ENCODE measurements at places on chromosomes 13 and 19. TPM values are rescaled to one million over a fixed set of nuclear protein-coding genes. Genes with fewer than 3 reads are reported as not detected.

VAV1 gene
- 1.7 TPM for total RNA-seq

TEX29 gene
- total RNA-seq, result not detected

SHISA2 gene
- total RNA-seq, result 124 TPM

CKM gene
- total RNA-seq, result 0.27 TPM

SLC7A9 gene
- not detected for total RNA-seq

GPR18 gene
- total RNA-seq, result not detected

CCDC122 gene
- total RNA-seq, result 11.0 TPM

RETN gene
- not detected for total RNA-seq

- DNase-seq, result no peak
These were observed 23.8 kb upstream of the LMO7 start for GRCh38 chr13:75612354-75612753.

DNA sequence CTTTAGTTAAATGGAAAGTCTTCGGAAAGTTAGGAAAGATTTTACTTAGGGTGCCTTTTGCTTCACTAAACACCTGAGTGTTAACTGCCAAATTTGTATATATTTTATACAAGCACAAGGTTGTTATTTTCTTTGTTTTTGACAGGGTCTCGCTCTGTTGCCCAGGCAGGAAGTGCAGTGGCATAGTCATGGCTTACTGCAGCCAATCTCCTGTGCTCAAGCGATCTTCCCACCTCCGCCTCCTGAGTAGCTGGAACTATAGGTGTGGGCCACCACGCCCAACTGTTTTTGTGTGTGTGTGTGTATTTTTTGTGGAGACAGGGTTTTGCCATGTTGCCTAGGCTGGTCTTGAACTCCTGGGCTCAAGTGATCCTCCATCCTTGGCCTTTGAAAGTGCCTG lies 16.2 kb downstream of the KCTD4 start:
- DNase-seq, result no peak

- peak; percentile 44 for DNase-seq
These were observed 11.3 kb upstream of the FFAR2 start for GRCh38 chr19:35436477-35437405.

DNA sequence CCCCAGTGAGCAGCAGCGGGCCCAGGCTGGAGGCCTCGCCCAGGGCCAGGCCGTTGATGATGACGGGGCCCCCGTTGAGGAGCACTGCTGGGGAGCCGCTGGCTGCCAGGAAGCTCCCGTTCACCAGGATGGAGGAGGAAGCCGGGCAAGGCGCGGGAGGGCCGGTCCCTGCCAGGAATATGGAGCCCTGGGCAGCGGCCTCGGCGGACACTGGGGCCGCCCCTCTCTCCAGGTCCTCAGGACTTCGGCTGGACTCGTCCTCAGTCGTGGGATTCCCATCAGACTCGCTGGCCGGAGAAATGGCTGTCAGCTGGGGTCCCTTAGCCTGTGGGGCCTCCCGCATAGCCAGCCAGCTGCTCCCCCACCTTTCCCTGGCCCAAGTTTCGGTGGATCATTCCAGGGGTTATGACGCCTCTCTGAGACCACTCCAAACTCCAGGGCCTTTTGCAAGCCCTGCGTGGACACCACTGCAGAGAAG lies 2.1 kb downstream of the SIX5 start:
- DNase-seq, result peak; percentile 46

- no peak for DNase-seq
These were observed 3.4 kb downstream of the MBNL2 start for GRCh38 chr13:97225533-97225932.

DNA sequence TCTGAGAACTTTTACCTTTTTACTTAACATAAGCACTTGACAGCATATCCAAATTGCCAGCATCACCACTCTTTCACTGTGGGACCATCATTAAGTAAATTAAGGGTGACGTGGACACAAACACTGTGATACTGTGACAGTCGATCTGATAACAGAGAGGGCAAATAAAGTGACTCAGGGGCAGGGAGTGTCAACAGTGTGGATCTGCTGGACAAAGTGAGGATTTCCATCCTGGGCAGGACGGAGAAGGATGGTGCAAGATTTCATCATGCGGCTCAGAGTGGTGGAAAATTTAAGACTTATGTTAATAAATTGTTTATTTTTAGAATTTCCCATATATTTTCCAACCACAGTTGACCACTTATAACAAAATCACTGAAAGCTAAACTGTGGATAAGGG lies 60.0 kb upstream of the WDFY2 start:
- no peak for DNase-seq

DNA sequence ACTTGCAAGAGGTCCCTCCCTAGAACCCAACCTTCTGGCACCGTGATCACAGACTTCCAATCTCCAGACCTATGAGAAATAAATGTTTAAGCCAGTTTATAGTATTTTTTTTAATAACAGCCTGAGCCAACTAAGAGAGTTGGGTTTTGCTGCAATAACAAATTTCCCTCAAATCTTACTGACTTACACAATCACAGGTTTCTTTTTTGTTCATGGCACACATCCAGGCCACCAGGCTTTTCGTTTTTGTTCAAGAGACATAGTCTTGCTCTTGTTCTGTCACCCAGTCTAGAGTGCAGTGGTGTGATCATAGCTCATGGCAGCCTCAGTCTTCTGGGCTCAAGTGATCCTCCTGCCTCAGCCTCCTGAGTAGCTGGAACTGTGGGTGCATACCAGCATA lies 2.0 kb upstream of the SELENOV start:
- no peak for DNase-seq

DNA sequence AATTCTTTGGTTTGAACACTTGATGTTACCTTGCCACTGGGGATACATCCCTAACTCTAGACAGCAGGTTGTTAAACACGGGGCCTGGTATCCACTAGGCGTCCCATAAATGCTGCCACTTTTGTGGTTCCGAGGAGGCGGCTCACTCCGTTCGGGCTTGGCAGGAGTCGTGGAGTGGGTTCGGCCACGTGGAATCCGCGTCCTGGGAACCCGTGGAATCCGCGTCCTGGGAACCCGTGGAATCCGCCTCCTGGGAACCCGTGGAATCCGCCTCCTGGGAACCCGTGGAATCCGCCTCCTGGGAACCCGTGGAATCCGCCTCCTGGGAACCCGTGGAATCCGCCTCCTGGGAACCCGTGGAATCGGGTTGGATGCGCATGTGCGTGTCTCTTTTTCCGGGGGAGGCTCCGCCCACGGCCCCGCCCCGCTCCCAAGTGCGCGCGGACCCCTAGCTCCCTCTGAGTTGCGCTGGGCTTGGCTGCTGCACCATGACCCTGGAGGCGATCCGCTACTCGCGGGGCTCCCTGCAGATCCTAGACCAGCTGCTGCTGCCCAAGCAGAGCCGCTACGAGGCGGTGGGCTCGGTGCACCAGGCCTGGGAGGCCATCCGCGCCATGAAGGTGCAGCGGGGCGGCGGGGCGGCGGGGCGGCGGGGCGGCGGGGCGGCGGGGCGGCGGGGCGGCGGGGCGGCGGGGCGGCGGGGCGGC lies at the start of gene MRI1:
Gene MRI1 (plus strand): TSS at position 422 of the 707 bp plus-strand sequence. CDS start 67 bp downstream, at position 489.
- DNase-seq, result peak; percentile 84

DNA sequence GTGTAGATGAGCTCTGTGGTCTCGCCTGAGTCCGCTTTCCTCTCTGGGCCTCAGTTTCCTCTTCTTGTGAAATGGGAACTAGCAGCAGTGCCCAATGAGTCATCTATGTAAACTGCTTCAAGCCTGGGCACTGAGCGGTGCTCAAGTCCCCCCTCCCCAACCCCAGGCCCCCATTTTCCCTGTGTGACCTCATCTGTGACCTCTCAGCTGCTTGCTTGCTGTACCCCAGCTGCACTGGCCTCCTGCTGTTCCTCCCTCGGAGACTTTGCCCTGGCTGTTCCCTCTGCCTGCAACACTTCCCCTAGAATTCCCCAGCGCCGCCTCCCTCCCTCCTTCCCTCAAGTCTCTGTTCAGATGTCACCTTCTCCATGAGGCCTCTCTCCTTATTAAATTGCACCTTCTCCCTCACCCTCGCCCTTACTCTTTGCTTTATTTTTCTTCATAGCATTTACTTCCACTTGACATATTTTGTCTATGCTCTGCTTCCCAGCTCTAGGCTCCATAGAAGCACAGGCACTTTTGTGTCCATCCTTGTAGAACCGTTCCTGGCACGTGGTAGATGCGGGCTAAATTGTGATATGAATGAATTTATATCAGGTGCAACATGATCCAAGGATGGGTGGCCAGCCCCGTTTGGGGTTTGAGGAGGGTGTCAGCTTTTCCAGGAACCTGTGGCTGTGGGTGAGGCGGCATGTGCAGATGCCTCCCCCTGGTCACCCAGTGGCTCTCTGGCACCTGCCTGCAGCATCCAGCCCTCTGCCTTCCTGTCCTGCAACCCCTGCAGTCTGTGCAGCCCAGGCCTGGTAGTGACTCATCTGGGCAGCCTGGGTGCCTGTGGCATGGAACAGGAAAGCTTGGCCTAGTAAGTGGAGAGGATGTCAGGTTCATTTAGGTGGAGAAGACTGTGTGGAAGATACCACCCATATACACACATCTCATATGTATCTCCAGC lies 26.3 kb downstream of the SIPA1L3 start:
- peak; percentile 76 for DNase-seq

GRCh38 chr13:83162493-83162892 lies 719.8 kb downstream of the SLITRK1 start:
- no peak for DNase-seq

DNA sequence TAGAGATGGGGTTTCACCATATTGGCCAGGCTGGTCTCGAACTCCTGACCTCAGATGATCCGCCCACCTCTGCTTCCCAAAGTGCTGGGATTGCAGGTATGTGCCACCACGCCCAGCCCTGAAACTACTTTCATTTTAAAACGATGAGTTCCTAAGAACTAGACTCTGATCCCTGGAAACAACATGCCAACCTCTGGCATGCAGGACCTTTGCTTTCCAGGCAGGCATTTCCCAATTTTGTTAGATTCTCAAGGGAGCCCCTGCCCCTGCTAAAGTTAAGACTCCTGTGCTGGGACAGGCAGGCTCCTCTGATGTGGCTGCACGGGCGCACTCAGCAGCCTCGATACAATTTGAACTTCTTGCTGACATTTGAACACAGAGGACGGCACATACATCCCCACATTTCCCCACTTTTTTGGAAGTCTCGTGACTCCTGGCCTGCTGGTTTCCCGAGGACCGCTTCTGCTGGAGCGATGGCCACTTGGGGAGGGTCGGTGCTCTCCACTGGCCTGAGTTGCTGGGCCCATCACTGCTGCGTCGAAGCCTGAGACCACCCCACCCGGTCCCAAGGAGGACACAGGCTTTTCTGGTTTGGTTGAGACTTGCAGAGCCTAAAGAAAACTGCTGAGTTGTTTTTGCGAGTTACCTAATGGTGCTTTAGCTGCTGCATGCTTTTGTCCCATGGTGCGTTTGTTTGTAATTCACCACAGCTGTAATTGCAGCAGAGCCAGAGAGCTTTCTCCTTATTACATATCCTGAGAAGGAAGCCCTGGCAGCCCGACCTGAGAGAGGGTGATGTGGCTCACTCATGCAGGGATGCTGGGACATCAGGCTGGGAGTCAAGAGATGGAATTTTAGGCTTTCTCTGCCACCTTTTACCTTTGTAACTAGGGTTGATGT lies 8.2 kb downstream of the ATP11A start:
- peak; percentile 84 for DNase-seq

GRCh38 chr13:40776232-40776631 lies 5.2 kb upstream of the MRPS31 start:
- DNase-seq, result no peak

GRCh38 chr13:66926851-66927524 lies 303.1 kb downstream of the PCDH9 start:
- DNase-seq, result no peak

- DNase-seq, result no peak
These were observed at the start of gene SLC7A10 for GRCh38 chr19:33225458-33225926. SLC7A10 (minus strand) TSS chr19:33225850; CDS start chr19:33225703, 147 bp downstream.

DNA sequence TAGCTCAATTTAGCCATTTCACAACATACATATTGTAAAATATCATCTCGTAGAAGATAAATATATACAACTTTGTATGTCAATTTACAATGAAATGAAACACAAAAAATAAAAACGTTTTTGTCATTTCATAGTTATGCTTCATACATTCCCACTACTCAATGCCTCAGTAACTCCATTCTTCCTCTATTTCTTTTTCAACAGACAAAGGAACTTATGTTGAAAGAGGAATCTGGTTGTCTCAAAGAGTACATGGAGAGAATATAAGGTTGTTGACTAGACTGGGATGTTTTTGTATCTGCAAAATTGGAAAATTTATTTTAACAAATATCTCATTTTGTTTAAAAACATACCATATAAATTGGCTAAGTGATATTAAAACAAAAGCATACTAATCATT lies 12.8 kb downstream of the KCTD12 start:
- DNase-seq, result no peak

- no peak for DNase-seq
These were observed 44.1 kb upstream of the C13orf42 start for GRCh38 chr13:51155161-51155560.

- DNase-seq, result no peak
These were observed 16.7 kb downstream of the GSX1 start for GRCh38 chr13:27808851-27809550.

- DNase-seq, result no peak
These were observed 114.8 kb upstream of the TDRD3 start for GRCh38 chr13:60282186-60282585.

GRCh38 chr19:30046522-30046921 lies 104.5 kb downstream of the URI1 start:
- no peak for DNase-seq

DNA sequence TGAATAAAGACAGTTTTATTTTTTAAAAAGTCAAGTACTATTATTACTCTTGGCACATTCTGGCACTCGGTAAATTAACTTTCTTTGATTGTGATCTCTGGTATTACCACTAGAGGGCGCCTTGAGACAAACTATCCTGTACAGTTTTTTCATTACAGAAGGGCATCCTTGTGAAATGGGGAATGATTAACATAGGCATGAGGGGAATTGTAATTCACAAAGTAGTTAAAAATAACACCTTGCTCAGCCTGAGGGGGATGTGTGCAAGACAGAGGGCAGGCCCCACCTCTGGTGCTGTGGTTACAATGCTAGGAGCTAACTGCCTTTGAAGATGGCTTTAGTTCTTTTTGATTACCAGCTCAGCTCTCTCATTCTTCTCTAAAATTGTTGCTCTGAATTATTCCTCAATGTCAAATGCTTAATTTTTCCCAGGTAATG lies 24.2 kb upstream of the C1QTNF9B start:
- DNase-seq, result no peak

Measured in thyroid gland (tissue), 4 donors.